Activated CD8-positive, alpha-beta memory T cell treated with anti-CD3 and anti-CD28 coated beads, Interleukin-2, amount 10 ng/mL, durations not matched to agents 7 days and 5 days (primary cell): ENCODE measurements at places on chromosomes 12 and 14. TPM values are rescaled to one million over a fixed set of nuclear protein-coding genes. Genes with fewer than 3 reads are reported as not detected.
A peak's percentile ranks its signal among the peaks of the same experiment; 100 is the strongest.

Gene ACRBP
- total RNA-seq = 2.0 TPM

GRCh38 chr14:69672356-69672755, 61.0 kb downstream of the SUSD6 start:
- no peak overlapping the region for H3K4me3 ChIP-seq
- H3K4me1 ChIP-seq = peaks cover 94% of the 10 kb centered on the region
- no peak for DNase-seq
- H3K27me3 ChIP-seq = no peaks in the 10 kb centered on the region
- peak overlapping the region; percentile 83 for H3K27ac ChIP-seq

DNA sequence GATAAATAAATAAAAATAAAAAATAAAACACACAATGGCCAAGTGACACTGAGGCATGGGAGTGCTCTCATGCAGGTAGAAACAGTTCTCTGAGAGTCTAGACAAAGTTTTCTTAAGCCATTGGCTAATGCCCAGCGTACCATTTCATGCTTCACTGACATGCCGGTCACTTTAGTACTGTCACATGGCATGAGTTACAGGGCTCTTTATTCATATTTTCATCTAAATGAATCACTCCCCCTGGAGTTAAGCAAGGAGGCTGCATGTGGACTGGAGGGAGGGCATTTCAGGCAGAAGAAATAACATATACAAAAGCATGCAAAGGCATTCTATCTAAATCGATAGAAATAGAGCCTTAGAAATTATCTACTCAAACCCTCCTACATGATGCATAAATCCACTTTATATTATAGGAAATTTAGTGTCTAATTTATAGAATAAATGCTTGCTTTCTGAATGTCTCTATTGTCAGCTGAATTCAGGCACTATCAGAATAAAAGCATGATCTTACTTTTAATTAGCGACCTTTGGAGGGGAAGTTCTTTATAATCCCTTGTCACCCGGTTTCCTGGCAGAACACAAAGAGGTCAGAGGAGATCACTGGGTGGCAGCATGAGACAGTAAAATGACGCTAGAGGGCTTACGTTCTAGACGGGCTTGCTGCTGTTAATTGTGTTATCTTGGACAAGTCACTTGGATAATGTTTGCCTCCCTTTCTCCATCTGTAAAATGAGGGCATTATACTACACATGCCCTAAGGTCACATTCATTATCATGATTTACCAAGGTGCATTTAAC, 17.5 kb downstream of the DYRK4 start:
- no peak for DNase-seq
- H3K4me1 ChIP-seq = no peaks in the 10 kb centered on the region
- no peaks in the 10 kb centered on the region for H3K36me3 ChIP-seq
- H3K4me3 ChIP-seq = no peak overlapping the region

- peaks cover 30% of the 10 kb centered on the region for H3K36me3 ChIP-seq
- no peak for DNase-seq
- H3K27me3 ChIP-seq = no peaks in the 10 kb centered on the region
- no peak overlapping the region for H3K27ac ChIP-seq
- H3K4me3 ChIP-seq = no peak overlapping the region
Observed at GRCh38 chr12:109169686-109170085, 53.3 kb downstream of the ACACB start.
